GM20000 (cell line): ENCODE measurements at places on chromosomes 6 and 20.

- no peak for DNase-seq
Measured at GRCh38 chr20:44583157-44583556, 778 bp downstream of the PKIG start.

GRCh38 chr6:13522656-13523055 lies 35.3 kb upstream of the GFOD1 start:
- no peak for DNase-seq

GRCh38 chr20:23094213-23094896 lies 8.2 kb upstream of the CD93 start:
- DNase-seq, result no peak

- DNase-seq, result no peak
Measured at GRCh38 chr6:90156861-90157260, 139.8 kb downstream of the BACH2 start.

DNA sequence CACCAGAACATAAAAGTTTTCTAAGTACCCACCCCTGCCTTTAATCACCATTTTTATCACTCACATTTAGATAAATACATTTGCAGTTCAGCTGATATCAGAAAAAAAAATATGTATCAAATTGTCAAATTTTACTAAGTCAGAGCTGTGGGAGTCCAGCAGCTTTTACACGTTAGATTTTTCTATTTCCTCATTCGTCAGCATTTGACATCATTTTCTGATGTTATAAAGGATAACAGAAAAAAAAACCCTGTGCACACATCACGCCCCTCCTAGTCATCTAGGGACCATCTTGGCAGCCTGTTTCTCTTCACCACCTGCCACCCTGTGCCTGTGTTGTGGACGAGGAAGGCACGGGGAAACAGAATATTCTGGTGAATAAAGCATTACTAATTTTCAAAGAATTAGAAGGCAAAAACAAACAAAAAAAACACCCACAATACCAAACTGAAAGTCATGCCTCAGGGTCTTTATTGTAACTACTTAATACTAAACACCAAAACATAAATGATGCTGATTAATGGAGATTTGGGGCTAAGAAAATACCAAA lies 12.4 kb downstream of the B4GALT5 start:
- DNase-seq, result no peak

GRCh38 chr6:79403086-79403485 lies 134.1 kb downstream of the LCA5 start:
- no peak for DNase-seq

- no peak for DNase-seq
Measured at GRCh38 chr6:121522265-121522664, 86.8 kb downstream of the GJA1 start.

GRCh38 chr20:10185741-10186558 lies 32.7 kb upstream of the SNAP25 start:
- DNase-seq, result no peak

GRCh38 chr20:52481443-52481842 lies 289.9 kb upstream of the ZFP64 start:
- DNase-seq, result no peak

DNA sequence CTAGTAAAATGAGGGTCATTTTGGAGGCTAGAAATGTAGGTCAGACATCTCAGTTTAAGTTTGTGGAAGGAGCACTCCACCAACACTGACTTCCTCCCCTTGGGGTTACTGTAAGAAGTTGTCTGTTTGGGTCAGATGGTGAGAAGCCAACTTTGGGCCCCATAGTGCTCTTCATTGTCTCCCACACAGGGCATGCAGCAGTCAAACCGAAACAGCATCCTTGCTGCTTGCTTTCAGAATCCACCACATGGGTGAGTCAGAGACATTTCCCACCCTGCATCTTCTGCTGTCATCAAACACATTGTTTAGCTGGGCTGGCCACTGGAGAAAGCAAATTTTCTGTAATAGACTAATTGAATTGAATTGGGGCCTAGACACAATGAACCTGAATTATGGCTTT lies 16.8 kb downstream of the IL17F start:
- peak; percentile 75 for DNase-seq

DNA sequence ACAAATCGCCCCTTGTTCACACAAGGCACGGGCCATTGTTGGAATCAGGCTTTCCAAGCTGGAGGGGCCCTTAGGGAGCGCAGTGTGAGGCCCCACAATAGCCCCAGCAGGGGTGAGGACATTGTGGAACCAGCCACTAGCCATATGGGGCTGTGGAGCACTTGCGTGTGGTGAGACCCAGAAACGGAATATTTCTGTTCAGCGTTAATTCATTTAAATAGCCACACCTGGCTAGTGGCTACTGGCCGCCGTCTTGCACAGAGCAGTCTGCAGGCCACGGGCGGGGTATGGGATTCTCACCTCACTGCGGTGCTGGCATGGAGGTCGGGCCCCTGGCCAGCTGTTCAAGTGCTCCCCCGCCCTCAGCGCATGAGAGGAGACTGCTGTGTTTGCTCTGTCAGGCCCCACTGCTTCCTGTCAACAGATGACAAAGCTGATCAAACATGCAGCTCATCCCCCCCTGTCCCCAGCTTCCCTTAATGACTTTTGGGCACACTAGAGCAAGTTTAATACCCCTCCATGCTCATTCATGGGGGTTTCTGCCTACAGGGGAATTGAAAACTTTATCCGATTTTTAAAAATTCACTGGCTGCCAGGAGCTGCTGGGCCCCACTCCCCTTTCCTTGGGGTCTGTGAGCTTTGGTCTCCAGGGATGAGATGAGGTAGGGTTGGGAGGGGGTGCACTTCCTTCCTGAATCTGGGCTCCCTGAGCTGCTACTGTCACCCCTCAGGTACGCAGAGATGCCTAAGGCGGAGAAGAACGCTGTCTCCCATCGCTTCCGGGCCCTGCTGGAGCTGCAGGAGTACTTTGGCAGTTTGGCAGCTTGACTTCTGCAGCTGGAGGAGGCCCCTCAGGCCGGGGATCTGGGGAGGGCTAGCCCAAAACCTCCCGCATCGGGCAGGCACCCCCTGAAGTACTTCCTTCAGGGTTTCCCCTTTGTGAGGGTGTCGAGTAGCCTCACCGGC lies 13.6 kb downstream of the ITPA start:
- peak; percentile 83 for DNase-seq

GRCh38 chr6:149045404-149045803 lies 272.1 kb upstream of the TAB2 start:
- no peak for DNase-seq

DNA sequence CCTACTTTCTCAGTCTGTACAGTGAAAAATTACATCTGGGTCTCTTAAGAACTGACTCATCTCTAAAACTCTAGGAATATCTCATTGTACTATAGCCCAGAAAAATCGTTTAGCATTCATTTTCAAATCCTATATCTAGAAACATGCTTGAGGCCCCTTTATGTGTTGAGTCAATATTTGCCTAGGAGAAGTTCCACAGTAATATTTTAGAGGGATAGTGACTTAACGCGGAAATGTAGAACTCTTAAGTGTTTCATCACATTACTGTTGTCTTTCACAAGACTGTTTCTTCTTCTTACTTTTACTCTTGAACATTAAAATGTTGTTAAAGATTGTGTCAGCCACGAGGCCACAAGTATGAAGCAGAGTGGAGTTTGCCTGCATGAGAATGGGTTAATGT lies 23.0 kb upstream of the MYLIP start:
- no peak for DNase-seq

DNA sequence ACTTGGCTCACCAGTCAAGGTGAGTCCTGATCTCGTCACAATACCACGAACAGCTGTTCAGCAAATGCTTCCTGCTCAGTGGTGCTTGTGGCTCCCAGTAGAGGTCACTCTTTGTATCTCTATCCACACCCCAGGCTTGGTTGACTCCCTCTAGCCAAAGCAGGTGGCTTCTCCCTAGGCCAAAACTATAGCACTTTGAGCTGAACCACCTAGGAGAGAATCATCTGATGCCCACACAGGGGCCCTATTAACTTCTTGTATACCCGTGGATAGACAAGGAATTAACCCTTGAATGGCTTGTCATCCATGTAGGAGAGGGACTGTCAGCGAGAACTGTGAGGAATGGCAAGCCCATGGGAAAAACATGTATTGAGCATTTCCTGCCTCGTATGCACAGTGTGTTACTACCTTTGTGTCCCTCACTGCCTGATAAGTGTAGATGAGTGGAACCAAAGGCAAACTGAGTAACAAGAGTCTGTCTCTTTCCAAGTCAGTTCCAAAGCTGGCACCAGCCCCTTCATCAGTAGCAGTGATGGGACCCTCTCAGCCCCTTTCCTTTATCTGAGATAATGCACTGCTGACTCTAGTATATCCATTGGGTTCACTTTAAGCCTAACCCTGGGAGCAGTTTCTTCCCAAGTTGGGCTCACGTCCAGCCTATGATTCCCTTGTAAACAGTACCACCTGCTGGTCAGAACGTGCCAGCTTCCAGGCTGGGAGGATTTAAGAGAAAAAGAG lies 42.5 kb downstream of the EIF2S2 start:
- peak; percentile 72 for DNase-seq

DNA sequence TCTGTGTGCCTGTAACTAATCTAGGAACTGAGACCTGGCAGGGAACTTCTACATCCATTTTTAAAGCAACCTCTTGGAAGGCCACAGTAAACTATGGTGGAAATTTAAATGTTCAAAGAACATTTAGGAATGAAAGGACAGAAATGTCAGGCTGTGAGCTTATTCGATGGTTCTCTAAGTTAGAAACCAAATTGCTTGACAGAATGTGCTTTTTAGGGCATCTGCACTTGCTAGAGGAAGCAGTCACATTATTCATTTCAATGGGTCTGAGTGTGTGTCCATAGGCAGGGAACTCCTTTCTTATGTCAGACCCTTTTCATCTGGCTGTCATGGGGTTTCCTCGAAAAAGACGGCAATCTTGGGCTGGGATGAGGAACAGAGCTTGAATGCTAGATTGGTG lies 84.4 kb downstream of the PPP1R14C start:
- no peak for DNase-seq

- no peak for DNase-seq
Measured at GRCh38 chr6:71678091-71678490, 208.3 kb upstream of the RIMS1 start.

GRCh38 chr6:17724341-17724740 lies 17.6 kb upstream of the NUP153 start:
- no peak for DNase-seq

DNA sequence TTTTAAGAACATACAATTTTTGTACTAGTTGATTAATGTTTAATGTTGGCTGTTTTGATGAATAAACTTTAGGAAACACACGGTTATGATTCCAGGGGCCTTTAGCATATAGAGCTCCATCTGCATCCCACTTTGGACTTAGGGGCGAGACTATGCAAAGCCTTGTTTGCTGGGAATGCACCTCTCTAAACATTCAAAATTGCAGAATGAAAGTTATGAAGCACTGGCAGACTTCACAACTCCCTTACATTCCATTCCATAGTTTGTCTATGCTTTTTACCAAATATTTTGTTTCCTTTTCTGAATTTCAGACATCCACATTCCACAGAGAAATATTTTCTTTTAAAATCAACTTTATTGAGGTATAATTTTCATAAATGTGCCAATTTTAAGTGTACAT lies 10.3 kb upstream of the TCP11 start:
- DNase-seq, result no peak
